Activated T-helper 17 cell treated with anti-CD3 and anti-CD28 coated beads, Interleukin-2, amount 50 U/mL, for 72 hours (primary cell): ENCODE measurements at places on chromosomes 13 and 19. TPM values are rescaled to one million over a fixed set of nuclear protein-coding genes. Genes with fewer than 3 reads are reported as not detected.
A peak's percentile ranks its signal among the peaks of the same experiment; 100 is the strongest.

Gene ZNF729
- not detected for total RNA-seq

- no peak for ATAC-seq
Measured at GRCh38 chr19:47749326-47749725, 4.0 kb downstream of the NOP53 start.

GRCh38 chr19:3359919-3360420 is 6.4 kb upstream of the NFIC start:
- ATAC-seq: peak; percentile 36

Gene C19orf33
- 0.87 TPM for total RNA-seq

DNA sequence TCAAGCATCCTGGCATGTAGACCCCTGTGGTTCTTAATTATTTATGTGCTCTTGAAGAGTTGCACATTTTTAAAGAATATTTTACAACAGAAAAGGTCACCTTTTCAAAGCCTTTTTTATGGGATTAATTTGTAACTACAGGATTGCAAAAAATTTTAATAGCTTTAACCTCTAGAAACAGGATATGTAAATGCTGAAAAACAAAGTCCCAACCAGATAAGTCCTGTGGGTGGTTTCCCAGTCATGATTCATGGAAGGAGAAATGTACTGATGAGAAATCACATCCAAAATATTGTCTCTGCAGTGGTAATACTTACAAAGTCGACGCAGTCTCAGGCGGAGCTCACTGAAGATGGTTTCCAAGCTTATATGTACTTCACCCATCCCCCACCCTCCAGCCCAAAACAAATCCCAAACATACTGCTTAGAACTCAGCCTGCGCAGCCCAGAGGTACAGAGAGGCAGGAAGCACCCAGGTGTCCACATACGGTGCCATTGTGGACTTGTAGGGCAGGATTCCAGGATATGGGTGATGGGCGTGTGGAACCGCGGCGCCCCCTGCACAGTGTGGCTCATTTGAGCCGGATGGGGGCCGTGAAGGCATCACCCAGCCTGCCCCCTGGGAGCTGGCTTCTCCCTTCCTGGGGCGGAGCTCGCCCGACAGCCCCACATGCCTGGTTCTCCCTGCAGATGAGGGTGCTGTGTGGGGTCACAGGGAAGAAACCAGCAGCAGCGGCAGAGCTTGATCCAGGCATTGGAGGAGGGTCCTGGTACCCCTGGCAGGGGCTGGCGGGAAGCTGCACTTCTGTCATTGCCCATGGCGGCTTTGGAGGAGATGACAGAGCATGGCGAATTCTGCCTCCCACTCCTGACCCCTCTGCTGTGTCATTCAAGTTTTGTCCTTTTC is 101.2 kb downstream of the ATP11A start:
- ATAC-seq: no peak

DNA sequence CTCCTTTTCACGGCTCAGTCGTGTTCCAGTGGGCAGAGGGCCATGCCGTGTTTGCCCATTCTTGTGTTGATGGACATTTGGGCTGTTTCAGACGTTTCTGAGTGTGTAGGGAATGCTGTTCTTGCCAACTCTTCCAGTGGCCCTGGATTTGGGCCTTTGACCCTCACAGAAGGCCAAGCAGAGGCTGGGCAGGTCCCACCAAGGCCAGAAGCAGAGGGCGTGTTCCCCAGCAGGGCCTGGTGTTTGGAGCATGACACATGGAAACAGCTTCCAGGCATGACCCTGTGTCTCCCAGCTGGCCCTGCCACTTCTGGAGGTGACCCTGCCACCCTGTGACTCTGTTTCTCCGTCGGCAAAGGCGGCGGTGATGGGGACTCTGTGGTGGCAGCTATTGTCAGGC is 35.9 kb downstream of the EFNA2 start:
- ATAC-seq: no peak

DNA sequence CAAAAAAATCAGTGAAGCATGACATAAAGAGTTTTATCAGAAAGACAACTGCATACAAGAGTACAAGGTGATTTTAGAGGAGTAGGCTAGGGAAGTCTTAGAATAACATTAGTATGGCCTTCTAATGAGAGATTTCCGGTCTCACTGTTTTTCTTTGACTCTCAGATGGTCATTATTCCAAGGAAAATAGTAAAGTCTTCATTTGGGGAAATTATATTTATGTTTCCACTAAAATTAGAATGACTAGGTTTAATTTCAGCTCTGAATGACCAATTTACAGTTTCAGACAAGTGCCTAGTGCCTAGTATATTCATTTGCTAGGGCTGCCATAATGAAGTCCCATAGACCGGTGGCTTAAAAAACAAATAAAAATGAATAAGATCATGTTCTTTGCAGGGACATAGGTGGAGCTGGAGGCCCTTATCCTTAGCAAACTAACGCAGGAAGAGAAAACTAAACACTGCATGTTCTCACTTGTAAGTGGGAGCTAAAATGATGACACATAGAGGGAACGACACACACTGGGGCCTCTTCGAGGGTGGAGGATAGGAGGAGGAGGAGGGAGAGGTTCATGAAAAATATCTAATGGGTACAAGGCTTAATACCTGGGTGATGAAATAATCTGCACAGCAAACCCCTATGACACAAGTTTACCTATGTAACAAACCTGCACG is 303.1 kb downstream of the PCDH9 start:
- ATAC-seq: no peak

Gene RAB3A
- total RNA-seq: 7.2 TPM

DNA sequence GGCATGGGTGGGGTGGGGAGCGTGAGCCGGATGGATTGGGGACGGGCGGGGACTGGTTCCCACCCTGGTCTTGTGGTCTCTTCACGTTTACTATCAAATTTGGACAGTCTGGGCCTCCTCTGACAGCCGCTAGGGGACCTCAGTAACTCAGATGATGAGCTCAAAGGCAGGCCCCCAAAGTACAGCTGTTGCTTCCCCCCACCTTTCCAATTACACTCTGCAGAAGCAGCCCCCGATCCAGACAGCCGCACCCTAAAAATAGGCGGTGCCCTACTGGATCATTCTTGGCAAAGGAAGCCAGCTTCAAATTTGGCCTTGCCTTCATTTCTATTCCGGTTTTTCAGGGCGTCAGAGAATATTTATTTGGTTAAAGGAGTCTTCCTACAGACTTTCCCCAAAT is 1.9 kb upstream of the FOXO1 start:
- ATAC-seq: no peak

DNA sequence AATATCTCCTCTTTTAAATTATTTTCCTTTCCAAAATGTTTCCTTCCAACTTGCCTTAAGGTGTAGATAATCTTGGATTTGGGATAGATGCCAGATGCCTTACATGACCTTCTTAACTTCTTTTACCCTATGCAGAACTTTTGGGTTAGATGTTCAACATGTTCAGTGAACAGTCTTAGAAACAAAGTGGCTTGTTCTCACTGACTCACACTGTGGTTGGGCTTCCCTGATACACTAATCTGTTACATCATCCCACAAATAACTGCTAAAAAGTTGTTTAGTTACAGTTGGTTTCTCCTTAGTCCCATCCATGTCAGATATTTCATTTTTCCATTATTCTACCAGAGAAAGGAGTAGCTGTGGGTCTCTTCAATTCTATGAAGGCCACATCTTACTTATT is 2638.2 kb downstream of the PCDH9 start:
- no peak for ATAC-seq

DNA sequence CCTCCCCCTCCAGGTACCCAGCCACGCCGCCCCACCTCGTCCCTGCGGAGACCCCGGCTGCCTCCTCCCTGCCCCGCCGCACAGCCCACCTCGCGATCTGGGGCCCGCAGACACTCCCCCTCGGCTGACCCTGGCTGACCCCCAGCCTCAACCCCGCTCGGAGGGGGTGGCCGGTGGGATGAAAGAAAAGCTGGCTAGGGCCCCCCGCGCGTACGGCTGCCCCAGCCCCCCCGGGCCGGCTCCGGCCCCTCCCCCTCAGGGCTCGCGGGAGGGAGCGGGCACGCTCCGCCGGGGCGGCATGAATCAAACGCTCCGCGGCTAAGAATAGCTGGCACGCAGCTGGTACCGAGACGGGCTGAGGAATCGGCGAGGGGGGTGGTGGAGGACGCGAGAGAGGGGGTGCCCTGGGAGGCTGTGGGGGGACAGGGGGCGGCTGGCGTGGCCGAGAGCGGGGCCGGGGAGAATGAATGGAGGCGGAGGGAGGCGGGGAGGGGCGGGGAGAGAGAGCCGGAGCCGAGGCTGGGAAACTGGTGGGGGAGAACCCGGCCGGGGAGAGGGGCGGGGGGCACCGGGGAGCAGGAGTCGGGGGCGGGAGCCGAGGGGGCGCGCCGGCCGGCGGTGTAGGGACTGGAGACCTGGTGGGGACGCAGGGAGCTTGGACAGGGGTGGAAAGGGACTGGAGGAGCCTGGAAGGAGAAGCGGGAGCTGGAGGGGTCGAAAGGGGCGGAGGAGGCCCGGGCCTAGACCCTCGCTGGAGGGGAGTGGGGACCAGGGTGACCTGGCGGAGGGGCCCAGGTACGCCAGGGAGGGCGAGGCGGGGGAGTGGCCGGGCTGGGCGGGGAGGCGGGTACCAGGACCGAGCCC is 1.1 kb downstream of the SHANK1 start:
- ATAC-seq: no peak

- ATAC-seq: no peak
Measured at GRCh38 chr13:79359064-79359463, 47.0 kb downstream of the RBM26 start.

DNA sequence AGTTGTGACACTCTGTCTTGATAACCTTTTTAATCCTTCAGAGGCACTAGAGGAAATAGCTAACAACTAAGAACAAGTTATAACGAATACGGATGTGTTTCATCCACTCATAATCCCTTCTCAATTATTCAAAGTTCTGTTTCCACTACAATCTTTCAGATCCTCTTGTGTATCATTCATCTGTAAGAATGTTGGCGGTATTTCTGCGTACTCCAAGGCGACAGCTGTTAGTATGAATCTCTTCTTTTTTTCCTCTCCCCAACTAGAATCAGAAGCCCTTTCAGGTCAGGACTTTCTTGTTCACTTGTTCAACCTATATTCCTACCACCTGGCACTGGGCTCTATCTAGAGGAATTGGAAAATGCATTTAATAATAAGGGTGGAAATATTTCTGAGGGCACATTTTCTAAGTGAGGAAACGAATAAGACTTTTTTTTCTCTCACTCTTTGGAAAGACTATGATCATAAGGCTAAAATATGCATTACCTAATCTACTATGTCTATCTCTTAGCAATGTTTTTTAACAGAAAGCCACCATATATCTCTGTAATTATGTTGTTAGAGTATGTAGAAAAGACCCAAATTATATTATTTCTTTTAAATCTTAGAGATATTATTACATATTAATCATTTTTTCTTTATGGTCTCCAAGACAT is 492.9 kb downstream of the PCDH20 start:
- ATAC-seq: no peak

GRCh38 chr13:30135351-30135750 is 172.0 kb downstream of the KATNAL1 start:
- ATAC-seq: no peak
